ENCODE measurements at places on chromosomes 5 and 9.

DNA sequence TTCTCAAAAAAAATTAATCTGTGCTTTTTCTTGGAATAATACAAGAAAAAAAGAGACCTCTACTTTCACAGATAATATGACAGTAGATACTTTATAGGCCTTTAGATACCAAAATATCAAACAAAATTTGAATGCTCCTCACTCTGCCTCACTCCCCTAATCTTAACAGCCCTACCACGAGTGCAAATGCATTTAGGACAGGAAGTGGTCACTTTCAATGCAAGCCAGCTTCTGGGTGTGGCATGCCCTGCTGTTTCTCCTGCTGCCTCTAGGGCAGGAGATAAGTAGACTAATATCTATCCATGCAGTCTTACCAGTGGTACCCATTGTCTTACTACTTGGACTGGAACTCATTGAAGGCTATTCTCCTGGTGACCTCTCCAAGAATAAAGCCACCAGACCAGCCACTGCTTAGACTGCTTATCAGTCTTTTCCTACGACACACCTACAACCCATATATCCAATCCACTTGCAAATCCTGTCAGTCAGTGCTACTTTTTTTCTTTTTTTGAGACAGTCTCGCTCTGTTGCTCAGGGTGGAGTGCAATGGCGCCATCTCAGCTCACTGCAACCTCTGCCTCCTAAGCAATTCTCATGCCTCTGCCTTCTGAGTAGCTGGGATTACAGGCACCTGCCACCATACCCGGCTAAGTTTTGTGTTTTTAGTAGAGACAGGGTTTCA lies 23.0 kb downstream of the FRRS1L start:
- DNase-seq: no peak

GRCh38 chr5:22754155-22754554 lies 99.0 kb downstream of the CDH12 start:
- DNase-seq: no peak

DNA sequence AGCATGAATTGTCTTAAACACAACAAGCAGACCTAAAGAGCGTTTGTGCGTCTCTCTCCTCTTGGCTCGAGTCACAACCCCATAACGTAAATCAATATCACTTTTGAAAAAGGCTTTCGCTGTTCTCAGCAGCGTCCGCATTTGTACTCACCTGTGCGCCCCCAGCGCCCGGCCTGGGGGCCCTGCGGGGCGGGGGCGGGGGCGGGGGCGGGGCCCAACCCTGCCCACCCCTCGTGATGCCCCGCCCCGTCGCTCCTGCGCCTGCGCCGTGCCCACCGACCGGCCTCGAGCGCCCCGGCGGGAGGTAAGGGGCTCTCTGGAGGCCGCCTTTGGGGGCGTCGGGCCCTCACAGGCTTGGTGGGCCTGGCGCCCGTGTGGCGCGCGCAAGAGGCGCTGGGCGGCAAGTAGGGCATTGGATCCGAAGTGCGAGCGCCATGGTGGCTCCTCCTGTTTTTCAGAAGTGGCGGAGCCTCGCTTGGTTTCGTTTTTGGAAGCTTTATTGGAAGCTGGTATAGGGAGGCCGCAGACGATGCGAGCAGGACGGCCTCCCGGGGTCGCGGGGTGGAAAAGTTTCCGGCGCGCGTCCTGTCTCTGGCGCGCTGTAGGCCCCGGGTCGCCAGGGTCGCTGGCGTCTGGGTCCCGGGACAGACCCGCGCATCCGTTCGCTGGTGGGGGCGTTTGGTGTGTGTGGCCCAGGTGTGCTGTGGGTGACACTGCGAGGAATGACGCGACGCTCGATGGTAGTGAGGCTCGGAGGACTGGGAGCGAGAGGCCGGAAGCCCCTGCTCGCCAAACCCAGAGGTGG lies at the start of gene STX17:
TSS of gene STX17 (plus strand) at position 252 of the 805 bp plus-strand sequence. CDS start 8,586 bp downstream, outside the sequence.
- peak; percentile 69 for DNase-seq

GRCh38 chr5:167840527-167841130 lies 450.8 kb upstream of the WWC1 start:
- DNase-seq: no peak

GRCh38 chr5:132425009-132425937 lies 55.8 kb downstream of the SLC22A5 start:
- DNase-seq: peak; percentile 39

- no peak for DNase-seq
Measured at GRCh38 chr5:63050916-63051315, 472.3 kb downstream of the LRRC70 start.

DNA sequence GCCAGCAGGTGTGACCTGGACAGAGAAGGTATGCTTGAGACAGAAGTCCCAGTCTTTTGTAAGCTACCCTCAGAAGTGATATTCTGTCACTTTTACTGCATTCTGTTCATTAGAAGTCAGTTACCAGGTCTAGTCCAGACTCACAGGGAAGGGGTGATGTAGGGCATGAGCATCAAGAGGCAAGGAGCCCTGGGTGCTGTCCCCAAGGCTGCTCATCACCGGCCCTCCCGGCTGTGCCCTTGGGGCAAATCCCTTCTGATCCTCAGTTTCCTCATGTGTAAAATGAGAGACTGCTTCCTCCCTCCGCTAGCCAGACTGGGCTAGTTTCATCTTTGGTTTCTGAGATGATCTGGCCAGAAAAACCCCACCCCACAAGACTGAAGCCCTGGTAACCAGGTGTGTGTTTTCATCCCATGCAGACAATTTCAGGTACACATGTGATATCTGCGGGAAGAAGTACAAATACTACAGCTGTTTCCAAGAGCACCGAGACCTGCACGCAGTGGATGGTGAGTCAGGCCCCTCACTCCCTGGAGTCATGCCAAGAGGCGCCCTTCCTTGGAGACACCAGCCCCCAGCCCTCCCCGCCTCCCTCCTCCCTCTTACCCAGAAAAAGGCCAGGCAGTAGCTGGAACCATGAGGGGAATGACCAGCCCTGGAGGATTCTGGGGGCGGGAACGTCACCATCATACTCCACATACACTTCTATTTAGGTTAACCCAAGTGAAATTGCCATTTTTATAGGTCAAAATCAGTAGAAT lies 71.0 kb downstream of the AMBP start:
- DNase-seq: no peak

GRCh38 chr9:89862316-89862715 lies 257.5 kb downstream of the GADD45G start:
- DNase-seq: no peak

- no peak for DNase-seq
Measured at GRCh38 chr9:113589407-113589806, 125.9 kb downstream of the RGS3 start.

DNA sequence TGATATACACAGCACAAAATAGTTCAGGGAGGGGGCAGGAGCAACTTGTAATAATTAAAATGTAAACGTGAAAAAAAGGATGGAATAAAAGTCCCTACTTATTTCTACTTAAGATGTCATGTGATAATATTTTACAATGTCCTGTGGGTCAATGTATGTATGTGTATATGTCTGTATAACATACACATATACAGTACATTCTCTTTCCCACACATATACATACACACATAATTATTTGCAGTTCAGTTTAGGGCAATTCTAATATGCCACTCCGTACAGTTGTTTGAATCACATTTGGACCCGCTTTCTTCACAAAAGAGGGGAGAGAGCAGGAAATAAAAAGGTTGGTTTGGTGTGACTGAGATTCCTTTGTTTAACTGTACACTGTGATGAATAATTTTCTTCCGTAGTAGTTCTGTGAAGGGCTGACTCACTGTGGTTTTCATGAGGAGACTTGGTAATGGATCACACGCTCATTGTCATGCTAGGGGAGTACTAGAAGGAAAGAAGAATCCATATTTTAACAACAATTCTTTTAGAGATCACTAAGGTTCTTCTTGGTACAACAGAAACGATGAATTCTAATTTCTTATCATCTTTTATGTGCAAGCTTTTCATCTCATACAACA lies 26.2 kb upstream of the ACOT12 start:
- no peak for DNase-seq

- no peak for DNase-seq
Measured at GRCh38 chr5:78077369-78078068, 217.0 kb downstream of the AP3B1 start.

- DNase-seq: no peak
Measured at GRCh38 chr5:125481506-125482465, 735.3 kb upstream of the ZNF608 start.

DNA sequence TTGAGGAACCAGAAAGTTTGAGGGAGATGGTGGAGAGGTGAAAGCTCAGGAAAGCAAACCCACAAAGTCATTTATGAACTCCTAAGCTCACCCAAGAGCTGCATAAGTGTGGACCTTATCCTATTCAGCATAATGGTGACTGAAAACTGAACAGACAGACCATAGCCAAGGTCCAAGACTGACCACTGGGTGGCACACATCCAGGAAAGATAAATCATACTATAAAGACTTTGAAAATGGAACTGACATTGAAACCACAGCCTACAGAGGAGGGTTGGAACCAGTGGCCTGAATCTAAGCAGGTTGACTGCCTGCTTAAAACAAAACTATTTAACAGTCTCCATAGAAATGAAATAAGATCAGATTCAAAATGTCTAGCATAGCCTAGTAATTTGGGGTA lies 121.0 kb upstream of the RGS7BP start:
- no peak for DNase-seq

- no peak for DNase-seq
Measured at GRCh38 chr5:179599973-179600372, 23.5 kb downstream of the HNRNPH1 start.

- DNase-seq: no peak
Measured at GRCh38 chr5:83441747-83442146, 29.8 kb upstream of the VCAN start.

GRCh38 chr9:89106224-89106851 lies 72.3 kb downstream of the SHC3 start:
- no peak for DNase-seq

GRCh38 chr5:54667136-54667535 lies 149.6 kb downstream of the SNX18 start:
- DNase-seq: no peak

DNA sequence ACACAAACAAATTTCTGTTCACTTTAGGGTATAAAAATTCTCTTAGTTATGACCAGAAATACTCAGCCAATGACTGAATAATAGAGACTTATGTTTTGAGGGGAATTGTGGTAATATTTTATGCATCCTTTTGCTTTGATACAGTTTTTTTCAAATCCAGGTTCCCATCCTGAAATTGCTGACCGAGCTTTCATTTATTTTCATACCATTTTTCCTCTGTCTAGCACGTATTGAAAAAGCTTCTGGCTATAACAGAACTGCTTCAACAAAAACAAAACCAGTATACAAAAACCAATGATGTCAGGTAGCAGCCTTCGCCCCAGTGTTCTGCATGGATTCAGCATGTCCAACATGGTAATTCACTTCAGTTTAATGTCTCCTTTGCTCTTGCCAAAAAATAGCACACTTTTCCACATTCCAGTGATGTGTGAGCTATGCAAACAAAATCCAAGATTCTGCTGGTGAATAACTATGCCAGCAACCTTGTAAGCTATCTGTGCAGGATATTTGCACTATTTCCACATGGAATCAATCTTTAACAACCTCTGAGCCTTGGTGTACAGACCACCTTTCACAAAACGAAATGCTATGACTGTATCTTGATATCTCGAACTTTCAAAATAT lies 22.0 kb downstream of the CCNH start:
- DNase-seq: no peak

DNA sequence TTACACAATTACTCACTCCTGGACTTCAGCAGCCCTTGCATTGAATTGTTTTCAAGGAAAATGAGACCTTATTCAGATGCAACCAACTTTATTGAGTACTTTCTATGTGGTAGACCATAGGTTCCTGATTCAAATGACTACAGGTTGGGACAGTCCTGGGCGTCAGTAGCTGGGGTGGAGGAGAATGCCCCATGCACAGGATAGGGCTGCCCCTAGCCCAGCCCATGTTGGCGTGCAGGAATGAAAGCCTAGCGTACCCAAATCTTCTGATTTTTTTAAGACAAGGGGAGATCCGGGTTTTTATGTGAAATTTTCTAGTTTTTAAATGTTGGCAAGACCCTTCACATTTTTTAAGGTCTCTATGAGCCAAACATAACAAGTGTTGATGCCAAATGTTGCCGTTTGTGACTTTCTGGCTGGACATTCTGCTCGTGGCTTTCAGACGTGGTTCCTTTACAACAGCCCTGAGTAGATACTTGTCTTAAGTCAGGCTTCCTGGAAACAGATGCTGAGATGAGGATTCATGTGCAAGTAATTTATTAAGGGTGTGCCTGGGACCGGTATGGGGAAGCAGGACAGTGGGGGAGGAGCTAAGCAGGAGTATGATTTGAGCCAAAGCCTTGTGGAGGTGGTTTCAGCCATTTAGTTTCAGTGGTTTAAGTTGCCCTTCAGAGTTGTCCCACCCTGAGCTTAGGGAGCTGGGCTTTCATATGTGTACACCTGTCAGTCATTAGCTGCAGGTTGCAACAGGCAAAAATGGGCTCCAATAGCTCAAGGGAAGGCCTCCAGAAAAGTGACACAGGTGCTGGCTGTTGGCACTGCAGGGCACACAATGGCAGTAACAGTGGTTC lies 154.1 kb downstream of the NTRK2 start:
- no peak for DNase-seq

DNA sequence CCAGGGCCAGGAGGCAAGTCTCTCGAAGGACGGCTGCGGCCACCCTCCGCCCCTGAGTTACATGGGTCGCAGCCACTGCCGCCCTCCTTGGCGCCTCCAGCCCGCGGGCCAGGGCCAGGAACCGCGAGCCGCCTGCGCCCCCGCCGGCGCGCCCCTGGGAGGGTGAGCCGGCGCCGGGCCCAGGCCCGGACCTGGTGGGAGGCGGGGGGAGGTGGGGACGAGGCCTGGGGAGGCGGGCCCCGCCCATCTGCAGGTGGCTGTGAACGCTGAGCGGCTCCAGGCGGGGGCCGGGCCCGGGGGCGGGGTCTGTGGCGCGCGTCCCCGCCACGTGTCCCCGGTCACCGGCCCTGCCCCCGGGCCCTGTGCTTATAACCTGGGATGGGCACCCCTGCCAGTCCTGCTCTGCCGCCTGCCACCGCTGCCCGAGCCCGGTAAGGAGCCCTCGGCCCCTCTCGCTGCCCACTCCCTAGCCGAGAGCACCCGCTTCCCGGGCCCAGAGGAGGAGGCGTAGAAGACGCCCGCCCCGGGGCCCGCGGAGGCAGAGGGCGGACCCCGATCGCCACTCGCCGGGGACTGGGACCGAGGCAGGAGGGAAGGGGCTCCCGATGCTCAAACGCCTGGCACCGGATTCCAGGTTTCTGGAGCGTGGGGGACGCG lies at the start of gene ASS1:
TSS of gene ASS1 (plus strand) at position 397 of the 657 bp plus-strand sequence. CDS start 7,268 bp downstream, outside the sequence.
- no peak for DNase-seq

DNA sequence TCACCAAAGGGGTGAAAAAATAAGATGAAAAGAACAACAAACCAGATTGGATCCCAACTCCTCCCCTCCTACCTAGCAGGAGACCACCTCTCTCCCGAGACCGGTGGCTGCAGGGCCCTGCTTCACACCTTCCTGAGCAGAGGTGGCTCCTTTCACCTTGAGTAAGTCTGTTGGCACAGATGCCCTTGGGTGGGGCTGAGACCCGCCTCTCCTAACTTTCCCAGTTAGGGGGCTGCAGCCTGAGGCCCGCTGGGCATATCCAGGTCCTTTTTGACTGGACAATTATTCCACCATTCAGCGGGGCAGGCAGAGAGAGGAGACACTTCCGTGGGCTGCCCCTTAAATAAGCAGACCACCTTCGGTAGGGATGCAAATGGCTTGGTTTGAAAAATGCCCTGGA lies 1.3 kb downstream of the SLC25A48 start:
- DNase-seq: no peak

All from T-cell (primary cell).